ENCODE measurements at places on chromosomes 16 and 17.

- peak; percentile 65 for DNase-seq
Observed at GRCh38 chr17:63434951-63435571, 11.0 kb downstream of the CYB561 start.

DNA sequence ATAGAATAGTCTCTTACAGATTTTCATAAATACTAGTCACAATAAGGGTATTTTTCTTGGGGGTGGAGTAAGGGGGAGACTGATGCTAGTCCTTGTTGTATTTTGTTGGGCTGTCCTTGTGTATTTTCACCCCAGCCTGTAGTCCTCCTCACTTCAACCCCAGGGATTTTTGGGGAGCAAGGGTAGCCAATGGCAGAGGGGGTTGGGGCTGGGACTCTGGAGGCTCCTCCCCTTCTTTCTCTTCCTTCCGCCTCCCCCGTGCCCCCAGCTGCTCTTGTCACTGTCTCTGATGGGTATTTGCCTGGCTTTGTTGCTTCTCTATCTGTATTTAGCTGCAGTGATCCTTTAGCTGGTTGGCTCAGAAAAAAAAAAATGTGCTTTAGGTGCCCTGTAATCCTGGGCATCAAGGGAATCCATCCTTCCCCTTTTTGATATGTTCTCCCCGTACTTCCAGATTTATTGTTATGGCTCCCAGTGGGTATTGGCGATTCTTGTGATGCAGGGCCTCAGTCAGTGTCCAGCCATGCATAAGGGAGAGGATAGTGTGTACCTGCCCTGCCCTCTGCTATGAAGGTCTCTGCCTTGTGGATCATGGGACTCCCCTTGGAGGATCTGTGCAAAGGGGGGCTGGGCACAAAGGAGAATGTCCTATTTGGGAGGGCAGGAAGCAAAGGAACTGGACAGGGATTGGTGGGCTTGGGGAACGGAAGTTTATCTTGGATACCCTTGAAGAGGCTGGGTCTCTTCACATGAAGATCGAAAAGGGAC is 16.5 kb downstream of the SNF8 start:
- DNase-seq: no peak

DNA sequence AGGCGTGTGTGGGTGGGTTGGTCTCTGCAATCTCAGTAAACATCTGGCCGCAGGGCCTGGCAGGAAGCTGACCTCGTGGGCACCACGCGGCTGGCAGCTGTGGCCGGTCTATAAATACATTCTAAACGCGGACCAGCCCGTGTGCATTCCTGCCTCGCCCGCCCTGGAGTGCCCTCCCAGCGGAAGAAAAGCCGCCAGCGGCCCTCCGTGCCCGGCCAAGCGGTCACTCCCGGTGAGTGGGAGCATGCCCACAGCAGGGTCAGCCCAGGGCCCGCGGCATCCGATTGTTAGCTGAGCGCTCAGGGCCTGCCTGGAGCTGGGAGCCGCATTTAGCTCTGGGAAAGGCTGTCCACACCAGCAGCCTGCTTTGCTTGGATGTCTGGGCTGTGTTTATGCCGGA is 10.3 kb downstream of the ZNF469 start:
- no peak for DNase-seq

DNA sequence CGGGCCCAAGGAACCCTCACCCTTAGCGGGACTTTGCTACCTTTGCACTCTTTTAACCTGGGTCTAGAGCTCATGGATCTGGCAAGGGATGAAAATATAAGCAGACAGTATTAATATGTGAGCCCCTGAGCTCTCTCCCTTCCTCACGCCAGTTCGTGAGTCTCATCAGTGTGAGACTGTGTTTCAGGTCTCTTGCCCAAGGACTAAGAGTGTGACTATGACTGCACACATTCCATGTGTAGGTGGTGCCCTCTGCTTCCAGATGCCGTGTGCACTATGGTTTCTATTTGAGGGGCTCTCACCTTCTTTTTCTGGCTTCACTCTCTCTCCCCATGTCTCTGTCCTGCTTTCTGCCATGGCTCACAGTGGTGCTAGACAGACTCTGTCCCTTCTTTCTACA is 40.5 kb downstream of the DHRS7B start:
- no peak for DNase-seq

GRCh38 chr16:88387180-88387765 is 4.5 kb downstream of the ZNF469 start:
- DNase-seq: no peak
